ENCODE measurements at places on chromosomes 7 and 10.

DNA sequence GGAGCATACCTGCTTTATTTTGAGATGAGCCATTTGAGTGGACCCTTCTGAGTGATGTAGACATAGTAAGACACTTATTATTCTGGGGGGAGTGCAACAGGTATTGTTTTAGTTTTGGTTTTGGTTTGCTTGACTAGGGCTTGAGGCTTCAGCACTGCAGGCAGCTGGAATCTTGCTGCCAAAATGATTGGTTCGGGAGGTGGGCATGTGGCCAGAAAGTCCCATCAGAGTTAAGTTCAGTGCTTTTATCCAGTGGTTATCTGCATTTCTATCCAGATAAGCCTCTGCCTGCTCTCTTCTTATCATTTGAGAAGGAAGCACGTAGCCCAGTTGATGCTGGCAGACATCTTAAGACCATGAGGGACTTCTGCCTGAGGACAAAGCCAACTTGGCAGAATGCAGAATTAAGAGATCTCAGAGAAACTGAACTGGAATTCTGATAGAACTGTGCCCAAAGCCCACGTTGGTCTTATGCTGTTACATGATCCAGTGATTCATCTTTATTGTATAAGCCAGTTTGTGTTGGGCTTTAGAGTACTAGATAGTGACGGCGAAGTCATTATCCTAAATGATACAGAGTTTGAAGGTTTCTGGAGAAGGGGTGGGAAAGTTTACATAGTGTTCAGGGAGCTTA is 9.6 kb upstream of the JAZF1 start:
- no peak for DNase-seq

DNA sequence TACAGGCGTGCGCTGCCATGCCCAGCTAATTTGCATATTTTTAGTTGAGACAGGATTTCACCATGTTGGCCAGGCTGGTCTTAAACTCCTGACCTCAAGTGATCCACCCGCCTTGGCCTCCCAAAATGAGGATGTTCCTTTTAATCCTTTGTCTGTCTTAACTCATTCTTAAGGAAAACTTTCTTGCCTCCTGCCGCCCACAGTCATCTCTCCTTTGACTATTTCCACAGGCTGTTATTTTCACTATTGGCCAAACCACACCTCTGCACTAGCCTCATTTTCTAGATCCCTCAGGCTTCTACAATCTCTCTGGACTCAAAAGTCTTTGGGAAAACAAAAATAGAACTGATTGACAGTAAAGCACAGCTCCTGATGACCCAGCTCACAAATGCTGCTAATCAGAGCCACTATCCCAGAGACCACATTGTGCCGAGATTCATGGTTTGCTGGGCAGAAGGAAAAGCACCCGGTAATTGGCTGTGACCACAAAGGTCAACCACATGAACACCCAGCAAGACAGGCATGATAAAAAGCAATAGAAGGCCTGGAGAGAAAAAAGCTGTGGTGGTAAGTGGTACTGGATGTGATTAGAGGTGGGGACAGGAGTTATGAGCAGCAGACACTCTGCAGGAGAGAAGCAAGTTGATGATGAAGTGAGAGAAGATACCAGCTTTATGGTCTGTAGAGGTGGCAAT is 44.1 kb upstream of the ZNRF2 start:
- no peak for DNase-seq

DNA sequence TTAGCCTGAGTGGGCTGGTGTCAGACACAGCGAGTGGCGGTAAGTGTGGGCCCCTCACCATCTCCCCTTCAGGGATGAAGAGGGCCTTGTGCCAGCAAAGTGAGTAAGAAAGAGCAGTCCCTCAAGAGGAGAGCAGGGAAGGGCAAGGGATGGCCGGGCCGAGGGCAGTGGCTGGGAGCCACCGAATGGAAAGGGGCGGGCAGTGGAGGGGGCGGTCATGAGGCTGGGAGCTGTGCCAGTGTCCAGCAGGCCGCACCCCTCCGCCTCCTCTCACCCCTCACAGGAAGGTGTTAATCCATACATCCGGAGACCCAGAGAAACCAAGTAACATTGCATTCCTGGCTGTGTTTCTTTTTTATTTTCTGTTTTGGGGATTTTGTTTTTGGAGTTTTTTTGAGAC is 28.6 kb upstream of the RASGEF1A start:
- DNase-seq = no peak

GRCh38 chr7:2210551-2211258 is 22.0 kb downstream of the MAD1L1 start:
- DNase-seq = no peak

GRCh38 chr10:10318856-10319255 is 698.8 kb upstream of the CELF2 start:
- no peak for DNase-seq

- no peak for DNase-seq
Measured at GRCh38 chr7:128422842-128423241, 13.1 kb upstream of the IMPDH1 start.

DNA sequence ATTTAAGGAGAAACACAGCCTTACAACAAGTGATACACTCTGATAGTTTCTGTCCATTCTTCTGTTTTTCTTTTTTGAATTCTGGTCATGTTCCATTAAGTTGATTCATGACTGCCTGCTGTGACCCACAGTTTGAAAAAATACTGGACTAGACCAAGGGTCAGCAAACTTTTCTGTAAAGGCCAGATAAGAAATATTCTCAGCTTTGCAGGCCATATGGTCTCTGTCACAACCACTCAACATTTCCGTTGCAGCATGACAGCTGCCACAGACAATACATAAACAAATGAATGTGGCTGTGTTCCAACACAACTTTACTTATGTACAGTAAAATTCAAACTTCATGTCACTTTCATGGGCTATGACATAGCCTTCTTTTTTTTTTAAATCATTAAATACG is 156.7 kb downstream of the PLXNA4 start:
- no peak for DNase-seq

- no peak for DNase-seq
Measured at GRCh38 chr7:42902331-42902730, 9.5 kb downstream of the C7orf25 start.

- no peak for DNase-seq
Measured at GRCh38 chr10:97006364-97006763, 174.3 kb downstream of the LCOR start.

- DNase-seq = peak; percentile 20
Measured at GRCh38 chr7:98165827-98166667, 45.2 kb upstream of the BHLHA15 start.
